ENCODE measurements at places on chromosomes 5 and 9.

DNA sequence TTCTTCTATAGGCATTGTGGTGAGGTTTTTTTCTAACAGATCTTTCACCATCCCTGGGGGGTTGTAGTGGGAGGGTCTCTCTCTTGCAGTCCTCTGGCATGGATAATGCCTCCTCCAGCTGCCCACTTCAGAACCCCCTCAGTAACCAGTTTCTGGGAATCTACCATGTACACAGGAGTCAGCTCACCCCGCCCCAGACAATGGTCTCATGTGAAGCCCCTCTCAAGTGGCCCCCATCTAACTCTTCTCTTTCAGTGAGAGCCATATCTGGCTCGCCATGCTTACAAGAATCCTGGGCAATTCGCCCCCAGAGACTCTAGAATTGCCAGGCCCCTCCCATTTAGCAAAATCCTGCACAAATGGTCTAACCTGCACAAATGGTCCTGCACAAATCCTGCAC is 144.4 kb upstream of the FSTL4 start:
- DNase-seq = no peak

GRCh38 chr5:157540707-157541446 is 34.7 kb downstream of the ADAM19 start:
- DNase-seq = no peak

DNA sequence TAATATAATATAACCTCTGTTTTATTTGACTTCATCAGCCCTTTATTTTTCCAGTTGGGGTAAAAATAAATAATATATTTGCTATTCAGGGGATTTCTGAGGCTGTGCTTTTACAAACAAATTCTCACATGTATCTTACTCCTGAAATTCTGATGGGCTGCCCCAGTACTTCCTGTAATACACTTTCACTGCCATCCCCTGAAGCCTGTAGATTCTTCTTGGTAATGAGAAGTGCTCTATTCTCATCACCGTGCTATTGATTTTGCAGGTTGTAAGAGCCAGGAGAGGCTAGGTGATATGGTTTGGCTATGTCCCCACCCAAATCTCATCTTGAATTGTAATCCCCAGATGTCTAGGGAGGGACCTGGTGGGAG is 91.9 kb upstream of the CEP78 start:
- no peak for DNase-seq

DNA sequence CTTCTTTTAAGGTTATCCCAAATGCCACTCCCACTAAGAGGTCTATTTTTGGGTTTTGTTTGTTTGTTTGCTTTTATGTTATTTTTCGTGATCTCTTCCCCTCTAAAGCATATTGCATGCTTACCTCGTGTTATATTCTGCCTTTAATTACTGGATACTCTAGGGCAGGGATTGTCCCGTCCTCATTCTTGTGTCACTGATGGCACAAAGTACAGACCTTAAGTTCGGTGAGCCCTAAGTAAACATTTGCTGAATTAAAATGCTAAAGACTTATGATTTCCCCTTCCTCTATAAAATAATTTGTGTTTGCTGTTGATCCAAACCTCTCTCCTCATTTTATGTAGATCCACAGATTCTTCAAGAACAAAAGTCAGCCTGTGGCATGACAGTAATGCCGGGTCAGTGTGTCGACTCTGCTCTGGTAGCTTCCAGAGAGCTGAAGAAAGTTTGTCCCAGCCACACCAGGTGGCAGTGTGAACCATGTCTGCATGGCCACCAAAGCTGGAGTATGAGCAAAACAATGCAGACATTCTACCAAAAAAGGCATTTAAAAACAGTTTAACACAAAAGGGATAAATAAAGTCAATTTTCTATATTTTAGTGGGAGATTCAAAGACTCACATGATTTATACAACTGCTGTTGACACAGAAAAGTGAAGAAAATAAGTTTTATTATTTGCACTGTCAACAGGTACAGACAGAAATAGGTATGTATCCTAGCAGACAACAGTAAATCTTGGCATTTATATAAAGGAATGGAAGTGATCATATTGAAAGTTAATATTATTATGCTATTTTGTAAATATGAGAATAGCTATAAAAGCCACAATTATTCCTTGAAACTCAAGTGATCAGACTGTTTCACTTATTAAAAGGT is 17.9 kb upstream of the POC5 start:
- DNase-seq = peak; percentile 18

DNA sequence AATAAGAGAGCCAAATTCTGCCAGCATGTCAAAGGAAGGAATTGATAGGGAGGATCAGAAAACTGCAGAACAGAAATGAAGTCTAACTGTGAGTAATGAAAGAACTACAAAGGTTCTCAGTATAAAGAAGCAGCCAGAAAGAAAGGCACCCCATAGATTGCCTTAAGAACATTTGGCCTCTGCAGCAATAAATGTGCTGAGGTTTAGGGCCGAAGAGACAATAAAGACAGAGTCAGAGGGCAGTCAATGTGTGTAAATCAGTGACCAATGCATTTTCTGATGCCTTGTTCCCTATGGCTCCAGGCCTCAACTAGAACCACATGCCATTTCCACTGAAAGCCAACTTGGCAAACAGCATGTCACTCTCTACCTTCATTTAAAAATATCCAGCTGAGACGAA is 281.0 kb downstream of the HINT1 start:
- DNase-seq = no peak

- DNase-seq = no peak
Observed at GRCh38 chr9:99365233-99365980, 143.3 kb downstream of the SEC61B start.

DNA sequence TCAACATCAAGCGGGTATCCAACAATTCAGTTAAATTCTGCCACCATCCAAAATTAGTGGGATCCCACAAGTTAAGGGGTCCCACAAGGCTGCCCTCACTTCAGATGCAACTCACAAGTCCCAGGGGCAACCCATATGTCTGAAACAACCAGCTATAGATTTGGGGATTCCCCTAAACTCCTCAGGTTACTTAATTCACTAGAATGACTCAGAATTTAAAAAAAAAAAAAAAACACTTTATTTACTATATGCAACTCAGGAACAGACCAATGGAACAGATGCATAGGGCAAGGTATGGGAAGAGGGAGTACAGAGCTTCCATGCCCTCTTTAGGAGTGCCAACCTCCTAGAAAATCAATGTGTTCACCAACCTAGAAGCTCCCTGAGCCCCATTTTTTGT is 15.1 kb downstream of the AUH start:
- DNase-seq = no peak

- DNase-seq = no peak
Observed at GRCh38 chr5:165015126-165015525, 1509.7 kb downstream of the MAT2B start.

GRCh38 chr5:40784027-40784653 is 14.0 kb downstream of the PRKAA1 start:
- no peak for DNase-seq

GRCh38 chr5:1488882-1489680 is 34.7 kb downstream of the LPCAT1 start:
- no peak for DNase-seq

GRCh38 chr9:136117916-136118319 is 757 bp downstream of the TMEM250 start:
- DNase-seq = no peak

- no peak for DNase-seq
Observed at GRCh38 chr9:35652829-35653209, 2.1 kb upstream of the SIT1 start.

DNA sequence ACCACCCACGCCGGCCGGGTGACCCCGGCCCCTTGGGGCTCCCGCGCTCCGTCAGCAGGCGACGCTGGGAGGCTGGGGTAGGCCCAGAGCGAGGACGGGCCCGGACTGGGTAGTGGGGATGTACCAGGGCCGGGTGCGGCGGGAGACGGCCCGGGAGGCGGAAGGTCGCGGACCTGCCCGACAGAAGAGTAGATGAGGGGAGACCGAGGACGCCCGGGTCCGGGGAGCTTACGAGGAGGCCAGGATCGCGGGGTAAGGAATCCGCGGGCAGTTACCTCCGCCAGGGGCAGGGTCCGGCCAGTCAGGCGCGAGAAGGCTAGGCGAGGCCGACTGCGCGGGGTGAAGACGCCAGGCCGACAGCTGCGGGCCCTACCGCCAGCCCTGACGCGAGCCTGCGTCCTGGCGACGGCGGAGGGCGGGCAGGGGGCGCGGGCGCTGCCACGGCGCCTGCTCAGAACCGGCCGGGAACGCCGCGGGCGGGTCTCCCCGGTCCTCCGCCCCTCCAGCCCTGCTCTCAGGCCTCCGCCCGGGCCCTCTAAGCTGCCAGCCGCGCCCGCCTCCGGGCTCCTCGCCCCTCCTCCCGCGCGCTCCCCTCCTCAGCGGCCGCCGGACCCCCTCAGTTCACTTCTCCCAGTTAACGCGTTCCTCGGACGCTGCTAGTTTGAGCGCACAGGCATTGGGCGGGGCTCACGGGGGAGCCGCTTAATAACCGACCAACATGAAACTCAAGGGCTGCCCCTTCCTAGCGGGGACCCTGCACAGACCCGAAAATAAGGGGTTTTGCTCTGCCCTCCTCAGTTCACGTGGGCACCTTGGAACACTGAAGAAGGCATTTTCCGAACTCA is at the start of gene CPLANE1:
CPLANE1 (minus strand) TSS at position 407 of the 845 bp plus-strand sequence. CDS start 1,678 bp downstream, outside the sequence.
- DNase-seq = no peak

- DNase-seq = no peak
Observed at GRCh38 chr5:148998174-148998797, 64.6 kb downstream of the SH3TC2 start.

GRCh38 chr5:111680737-111681413 is 76.1 kb downstream of the NREP start:
- peak; percentile 93 for DNase-seq

DNA sequence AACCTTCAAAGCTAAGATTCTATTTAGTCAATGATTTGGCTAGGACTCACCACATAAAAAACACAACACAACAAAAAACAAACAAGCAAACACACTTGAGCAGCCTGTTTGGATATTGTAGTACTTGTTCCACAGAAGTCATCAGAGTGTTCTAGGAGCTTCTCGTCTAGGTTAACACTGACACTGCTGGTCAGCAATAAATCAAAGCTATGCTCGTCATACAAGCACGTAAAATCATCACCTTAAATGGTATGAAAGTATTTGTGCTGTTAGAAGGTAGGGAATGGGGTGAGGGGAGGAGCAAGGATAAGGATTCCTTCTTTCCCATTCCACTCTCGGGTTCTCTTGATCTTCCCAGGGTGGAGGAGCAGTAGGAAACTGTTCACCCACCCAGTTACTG is 88.0 kb downstream of the ARL15 start:
- no peak for DNase-seq

GRCh38 chr9:127370147-127370579 is 26.8 kb upstream of the SLC2A8 start:
- no peak for DNase-seq

- DNase-seq = no peak
Observed at GRCh38 chr9:135081264-135081660, 6.2 kb upstream of the OLFM1 start.

DNA sequence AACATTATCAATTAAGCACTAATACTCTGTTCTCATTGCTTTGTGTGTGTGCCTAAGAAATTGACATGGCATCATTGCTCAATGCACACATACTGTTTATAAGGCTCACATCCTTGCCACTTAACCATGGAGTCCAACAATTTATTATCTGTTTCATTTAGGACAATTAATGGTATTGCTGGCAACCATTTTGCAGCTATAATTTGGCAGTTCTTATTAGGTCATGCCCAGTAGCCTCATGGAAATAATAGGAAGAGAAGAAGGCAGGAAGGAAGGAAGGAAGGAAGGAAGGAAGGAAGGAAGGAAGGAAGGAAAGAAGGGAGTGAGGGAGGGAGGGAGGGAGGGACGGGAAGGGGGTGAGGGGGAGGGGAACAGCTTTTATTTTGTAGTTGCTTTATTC is 285.5 kb upstream of the SLC24A2 start:
- DNase-seq = no peak

- peak; percentile 19 for DNase-seq
Observed at GRCh38 chr5:147857302-147858129, 21.0 kb upstream of the SCGB3A2 start.

DNA sequence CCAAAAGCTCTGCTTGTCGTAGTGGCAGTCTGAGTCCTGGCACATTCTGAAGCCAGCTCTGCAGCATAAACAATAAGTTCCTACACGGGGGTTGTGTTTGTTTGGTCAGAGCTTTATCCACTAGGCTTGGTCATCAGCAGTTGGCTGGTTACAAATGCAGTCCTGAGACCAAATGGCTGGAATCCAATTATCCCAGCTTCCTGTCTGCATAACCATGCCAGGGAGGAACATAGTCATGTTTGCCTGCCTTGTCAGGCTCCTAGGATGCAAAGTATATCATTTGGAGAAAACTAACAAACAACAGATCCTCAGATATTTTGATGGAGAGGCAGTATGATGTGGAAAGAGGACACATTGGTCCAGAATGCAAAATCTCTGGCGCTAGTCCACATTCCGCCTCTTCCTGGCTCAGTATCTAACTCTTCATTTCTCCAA is 85.8 kb downstream of the FBXO38 start:
- DNase-seq = no peak

DNA sequence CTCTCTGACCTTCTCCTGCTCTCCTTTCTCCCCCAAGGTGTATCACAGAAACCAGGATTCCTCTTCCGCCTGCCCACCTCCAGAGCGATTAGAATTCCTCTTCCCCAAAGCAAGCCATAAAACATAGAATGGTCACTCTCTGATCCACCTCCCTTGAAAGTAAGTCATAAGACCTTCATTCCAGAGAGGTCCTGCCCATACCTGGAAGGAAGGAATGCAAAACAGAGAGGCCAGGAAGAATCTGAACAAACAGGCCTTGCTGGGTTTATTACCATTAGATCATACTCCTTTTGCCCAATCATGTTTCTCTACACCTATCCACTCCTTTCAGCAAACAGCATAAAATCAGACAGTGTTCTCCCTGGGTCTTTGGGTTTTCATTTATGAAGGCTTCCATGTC is 21.0 kb downstream of the CDKL3 start:
- peak; percentile 14 for DNase-seq

Measured in kidney epithelial cell (primary cell).